ENCODE measurements at places on chromosomes 11 and 22.

GRCh38 chr22:38346506-38346905 lies 29.3 kb upstream of the CSNK1E start:
- no peak for DNase-seq

GRCh38 chr22:49505337-49506009 lies 322.2 kb downstream of the BRD1 start:
- no peak for DNase-seq

DNA sequence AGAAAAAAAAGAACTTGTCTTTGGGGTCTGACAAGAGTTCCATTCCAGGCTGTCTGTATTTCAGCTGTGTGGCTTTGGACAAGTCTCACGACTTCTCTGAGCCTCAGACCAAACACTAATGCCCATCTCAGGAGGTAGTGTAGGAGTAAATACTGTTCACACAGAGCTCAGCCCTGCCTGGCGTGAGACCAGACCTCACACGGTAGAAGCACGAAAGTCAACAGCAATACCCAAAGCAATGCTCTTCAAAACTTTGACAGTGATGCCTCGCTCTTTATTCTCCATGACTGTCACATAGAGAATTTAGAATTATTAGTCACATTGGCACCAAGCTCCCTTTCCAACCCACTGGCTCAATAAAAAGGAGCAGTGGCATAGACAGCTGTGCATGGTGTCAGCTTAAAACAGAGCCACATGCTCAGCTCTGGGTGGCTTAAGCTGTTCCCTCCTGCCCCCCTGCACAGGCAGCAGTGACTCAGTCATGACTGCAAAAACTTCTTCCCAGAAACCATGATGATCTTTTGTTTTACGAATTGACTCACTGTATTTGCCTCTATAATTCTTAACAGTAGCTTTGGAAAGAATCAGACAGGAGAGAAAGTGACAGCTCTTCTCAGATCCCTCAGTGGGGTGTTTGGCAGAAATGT lies 74.0 kb upstream of the PHF21B start:
- no peak for DNase-seq

- DNase-seq, result no peak
Measured at GRCh38 chr22:20117633-20118299, 740 bp upstream of the TRMT2A start.

DNA sequence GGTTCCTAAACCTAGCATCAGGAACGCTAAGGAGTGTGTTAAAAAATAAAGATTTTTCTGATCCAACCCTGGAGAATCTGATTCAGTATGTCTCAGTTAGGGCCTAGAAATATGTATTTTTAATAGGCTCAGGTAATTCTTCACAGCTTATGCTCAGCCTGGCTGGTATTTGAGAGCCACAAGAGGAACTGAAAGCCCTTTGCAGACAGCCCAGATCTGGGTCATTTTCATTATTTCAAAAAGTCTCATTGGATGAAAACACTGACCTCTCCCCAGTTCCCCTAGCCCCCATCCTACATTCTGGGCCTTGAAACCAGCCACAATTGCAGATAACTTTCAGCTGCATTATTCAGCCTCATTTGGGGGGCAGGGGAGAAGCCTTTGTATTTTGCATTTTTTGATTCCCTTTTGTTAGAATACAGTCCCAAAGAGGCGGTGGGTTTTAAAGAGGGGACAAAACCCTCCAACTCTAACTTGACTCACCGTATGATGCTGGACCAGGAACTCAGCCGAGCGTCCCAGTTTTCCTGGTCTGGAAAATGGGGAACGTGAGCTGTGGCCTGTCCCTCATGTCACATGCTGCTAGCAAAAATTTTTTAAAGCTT lies 66.0 kb upstream of the LARGE1 start:
- DNase-seq, result no peak

GRCh38 chr11:9745411-9746211 lies 81.7 kb downstream of the SWAP70 start:
- DNase-seq, result no peak

GRCh38 chr11:75994616-75995015 lies 179.6 kb downstream of the UVRAG start:
- DNase-seq, result no peak

DNA sequence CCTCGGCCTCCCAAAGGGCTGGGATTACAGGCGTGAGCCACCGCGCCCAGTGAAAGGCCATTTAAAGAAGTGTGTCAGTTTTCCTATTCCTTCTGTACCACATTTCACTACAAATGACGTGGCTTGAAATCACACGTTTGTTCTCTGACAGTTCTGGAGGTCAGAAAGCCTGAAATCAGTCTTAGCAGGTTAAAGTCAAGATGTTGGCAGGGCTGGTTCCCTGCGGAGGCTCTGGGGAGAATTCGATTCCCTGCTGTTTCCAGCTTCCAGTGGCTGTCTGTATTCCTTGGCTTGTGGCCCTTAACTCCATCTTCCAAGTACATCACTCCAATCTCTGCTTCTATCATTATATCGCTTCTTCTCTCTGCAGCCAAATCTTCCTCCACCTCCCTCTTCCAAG lies 383.2 kb downstream of the LARGE1 start:
- DNase-seq, result no peak

- DNase-seq, result no peak
Measured at GRCh38 chr11:121929581-121929980, 186.4 kb downstream of the BLID start.

DNA sequence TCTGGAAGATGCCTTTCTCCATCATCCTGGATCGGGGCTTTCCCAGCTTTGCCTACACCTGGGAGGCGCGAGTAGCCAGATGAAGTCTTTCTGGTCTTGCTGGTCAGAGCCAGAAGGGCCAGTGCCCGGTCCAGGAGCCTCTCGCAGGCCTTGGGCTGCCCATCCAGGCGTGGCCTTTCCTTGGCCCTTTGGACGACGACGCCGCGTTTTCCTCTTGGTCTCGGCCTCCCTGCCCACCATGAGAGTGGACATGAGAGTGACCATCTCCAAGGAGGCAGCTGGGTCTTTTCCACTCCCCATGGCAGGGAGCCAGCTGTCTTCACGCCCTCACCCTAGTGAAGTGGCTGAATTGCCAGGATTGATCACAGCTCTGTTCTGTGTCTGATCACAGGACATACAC lies 3.5 kb downstream of the PTDSS2 start:
- no peak for DNase-seq

- DNase-seq, result no peak
Measured at GRCh38 chr11:70926543-70927201, 325.7 kb downstream of the SHANK2 start.

DNA sequence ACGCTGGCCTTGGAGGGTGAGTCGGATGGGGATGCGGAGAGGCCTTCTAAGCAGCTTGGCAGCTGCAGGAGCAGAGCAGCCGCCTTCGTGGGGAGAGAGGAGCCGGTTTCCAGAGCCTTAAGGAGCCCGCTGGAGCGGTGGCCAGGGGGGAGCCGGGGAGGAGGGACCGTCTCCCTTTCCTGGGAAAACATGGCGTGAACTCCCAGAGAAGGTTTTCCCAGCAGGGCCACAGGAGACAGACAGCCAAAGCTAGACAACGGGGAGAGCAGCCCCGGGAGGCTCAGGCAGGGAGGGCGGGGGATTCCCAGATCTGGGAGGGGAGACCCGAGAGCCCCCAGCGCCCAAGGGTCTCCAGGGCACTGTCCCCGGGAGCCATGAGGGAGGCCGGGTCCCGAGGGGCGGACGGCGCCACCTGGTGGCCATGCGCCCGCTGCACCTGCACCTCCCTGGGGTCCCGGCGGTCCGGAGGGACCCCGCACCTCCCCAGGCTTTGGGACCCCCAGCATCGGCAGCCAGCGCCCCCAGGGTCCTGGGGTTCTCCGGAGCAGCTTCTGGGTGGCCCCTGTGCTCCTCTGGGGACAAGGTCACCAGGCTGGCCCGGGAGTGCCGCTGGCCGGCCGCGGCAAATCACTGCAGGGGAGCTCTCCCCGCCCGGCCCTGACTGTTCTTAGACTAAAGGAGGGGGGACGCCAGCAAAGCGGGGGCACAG lies 2.4 kb upstream of the SYT8 start:
- no peak for DNase-seq

GRCh38 chr11:104060004-104060794 lies 23.8 kb downstream of the DDI1 start:
- DNase-seq, result no peak

GRCh38 chr11:45494738-45495137 lies 170.7 kb downstream of the CHST1 start:
- no peak for DNase-seq

- no peak for DNase-seq
Measured at GRCh38 chr11:26134481-26135355, 197.2 kb upstream of the ANO3 start.

- no peak for DNase-seq
Measured at GRCh38 chr11:75615751-75616150, 53.1 kb downstream of the MAP6 start.

- no peak for DNase-seq
Measured at GRCh38 chr11:131228378-131228777, 142.0 kb upstream of the NTM start.

GRCh38 chr11:70000228-70000627 lies 77.9 kb upstream of the ANO1 start:
- no peak for DNase-seq

DNA sequence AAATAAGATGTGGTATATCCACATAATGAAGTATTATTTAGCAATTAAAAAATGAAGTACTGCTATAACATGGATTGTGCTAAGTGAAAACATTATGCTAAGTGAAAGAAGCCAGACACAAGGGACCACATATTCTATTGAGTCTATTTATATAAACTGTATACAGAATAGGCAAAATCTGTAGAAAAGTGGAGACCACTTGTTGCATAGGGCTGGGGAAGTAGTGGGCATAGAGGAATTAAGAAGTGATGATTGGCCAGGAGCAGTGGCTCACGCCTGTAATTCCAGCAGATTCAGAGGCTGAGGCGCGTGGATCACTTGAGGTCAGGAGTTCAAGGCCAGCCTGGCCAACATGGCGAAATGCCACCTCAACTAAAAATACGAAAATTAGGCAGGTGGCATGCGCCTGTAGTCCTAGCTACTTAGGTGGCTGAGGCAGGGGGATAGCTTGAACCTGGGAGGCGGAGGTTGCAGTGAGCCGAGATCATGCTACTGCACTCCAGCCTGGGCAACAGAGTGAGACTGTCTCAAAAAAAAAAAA lies 109.6 kb downstream of the RBFOX2 start:
- no peak for DNase-seq

DNA sequence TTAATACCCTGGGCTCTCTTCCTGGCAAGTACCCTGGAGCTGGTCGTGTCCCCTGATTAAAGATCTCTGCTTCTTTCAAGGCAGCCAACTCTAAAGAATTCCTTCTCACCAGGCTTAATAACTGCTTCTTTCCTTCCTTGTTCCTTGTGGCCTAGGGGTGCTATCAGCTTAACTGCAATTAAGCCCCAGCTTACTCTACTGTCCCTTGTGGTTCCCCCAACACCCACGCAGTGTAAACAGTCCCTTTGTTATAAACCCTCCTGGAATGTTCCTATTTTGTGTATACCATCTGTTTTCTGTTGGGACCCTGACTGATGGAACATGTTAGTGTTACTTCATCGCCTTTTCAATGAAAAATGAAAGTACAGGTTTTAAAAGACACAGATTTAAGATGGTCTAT lies 126.4 kb upstream of the KIRREL3 start:
- DNase-seq, result no peak

DNA sequence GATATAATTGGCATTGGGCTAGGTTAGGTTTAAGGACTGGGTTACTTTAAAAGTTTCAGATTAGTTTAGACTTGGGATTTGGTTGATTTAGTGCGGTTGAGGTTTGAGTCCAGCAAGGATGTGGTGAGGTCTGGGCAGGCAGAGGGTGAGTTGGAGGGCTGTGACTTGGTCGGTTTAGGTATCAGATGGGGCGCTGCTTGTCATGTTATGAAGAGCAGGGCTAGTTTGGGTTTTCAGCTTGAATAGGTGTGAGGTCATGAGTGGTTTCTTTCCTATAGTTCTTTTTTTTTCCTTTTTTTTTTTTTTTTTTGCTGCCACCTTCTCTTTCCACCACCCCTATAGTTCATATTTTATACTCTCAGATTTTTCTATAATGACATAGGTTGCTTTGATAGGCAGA lies 4.8 kb downstream of the CLCF1 start:
- DNase-seq, result no peak

DNA sequence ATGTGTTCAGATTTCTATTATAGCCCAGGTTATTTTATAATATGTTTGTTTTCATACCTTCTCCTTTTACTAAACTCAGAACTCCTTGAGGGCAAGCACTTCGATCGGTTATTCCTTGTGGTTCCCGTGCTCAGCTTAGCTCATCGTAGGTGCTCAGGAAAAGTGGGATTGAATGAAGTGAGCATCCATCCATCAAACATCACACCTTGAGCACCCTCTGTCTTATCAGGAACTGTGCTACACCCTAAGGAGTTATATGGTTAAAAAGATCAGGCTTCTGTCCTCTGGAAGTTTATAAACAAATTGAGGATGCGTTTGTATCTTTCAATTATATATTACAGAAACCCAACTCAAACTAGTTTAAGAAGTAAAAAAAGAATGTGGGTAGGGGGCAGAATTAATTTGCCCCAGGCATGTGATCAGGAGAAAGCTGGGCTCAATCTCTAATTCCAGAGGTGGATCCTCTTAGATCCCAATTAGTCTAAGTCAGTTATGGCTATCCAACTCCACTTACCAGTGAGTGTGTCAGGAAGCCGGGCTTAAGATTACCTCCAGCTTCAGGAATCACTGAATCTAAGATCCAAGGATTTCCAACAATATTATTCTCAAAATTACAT lies 59.9 kb upstream of the RRAS2 start:
- DNase-seq, result no peak

DNA sequence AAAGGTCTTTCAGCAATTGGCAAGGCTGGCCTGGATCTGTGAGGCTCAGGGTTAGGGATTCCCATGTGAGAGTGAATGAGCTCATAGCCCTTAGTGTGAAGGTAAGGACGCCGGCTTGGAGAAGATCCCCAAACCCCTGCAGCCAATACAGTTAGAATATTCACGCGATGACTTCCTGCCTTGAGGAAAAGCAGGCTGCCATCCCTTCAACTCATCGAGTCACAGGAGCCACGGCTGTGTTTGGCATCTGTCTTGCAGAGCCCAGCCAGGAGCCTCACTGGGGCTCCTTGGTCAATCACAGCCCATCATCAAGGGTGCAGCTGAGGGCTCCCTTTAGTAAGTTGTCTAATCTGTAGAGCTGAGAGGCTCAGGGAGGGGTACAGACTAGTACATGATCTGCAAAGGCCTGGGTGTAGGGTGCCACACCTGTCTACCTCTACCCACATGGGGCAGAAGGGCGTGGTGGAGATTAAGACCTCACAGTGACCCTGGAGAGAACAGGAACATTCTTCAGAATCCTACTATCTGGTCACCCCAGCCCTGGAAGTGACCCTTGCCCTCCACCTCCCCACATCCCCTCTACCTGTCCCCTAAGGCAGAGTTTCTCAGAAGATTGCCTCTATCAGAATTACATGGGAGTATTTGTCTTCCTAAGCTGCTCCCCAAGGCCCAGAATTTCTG lies 18.5 kb downstream of the IL10RA start:
- DNase-seq, result no peak

- DNase-seq, result no peak
Measured at GRCh38 chr11:19218786-19219460, 17.1 kb upstream of the CSRP3 start.

DNA sequence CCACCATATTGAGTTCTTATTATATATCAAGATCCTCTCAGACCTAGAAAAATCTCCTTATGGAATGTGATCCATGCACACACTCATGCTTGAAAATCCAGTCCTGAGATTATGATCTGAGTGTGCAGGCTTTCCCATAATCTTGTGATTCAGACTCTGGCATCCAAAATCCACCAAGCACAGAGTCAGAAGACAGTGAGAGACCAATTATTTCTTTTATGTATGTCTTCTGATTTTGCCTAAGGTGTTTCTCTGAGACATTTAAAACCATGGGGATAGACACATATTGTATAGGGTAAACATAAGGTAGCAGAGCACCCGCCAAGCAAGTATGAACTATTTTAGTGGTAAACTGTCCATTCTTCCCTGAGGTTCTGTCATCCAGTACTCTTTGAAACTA lies 52.0 kb upstream of the MMP13 start:
- DNase-seq, result no peak

GRCh38 chr11:62402960-62403730 lies 15.7 kb upstream of the SCGB1A1 start:
- no peak for DNase-seq
